HTR-8/SVneo (cell line): ENCODE measurements at places on chromosomes 12 and 14.

DNA sequence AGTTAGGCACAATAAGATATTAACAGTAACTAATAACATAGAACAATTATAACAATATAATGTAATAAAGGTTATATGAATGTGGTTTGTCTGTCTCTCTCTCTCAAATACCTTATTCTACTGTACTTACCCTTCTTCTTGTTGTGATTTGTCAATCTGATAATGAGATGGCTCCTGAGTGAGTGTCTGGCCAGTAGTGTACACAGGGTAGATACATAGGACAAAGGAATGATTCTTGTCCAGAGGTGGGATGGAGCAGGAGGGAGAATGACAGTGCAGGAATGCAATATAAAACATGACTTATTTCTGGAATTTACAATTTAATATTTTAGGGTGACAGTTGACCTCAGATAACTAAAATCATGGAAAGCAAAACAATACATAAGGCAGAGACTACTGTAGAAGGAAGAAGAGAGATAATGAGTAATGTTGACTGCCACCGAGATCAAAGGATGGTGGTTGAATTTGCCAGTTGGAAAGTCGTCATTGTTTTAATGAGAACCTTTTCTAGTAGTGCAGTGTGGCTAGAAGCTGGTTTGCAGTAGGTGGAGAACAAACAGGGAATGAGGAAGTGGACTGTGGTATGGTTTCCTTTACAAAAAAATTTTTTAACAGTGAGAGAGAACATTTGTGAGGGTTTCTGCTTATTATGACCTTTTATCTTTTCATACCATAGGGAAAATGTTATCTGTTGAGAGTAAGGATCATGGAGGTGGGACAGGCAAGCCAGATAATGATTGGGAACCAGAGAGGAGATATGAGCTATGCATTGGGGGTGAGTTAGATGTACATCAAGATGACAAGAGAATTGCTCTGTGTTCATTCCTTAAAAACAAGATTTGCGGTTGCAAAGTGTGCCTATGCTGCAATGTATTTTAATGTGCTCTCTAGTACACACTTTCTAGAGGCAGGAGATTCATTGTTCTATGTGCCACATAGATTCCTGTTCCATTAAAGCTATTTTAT, 458.3 kb downstream of the BTG1 start:
- DNase-seq = no peak

DNA sequence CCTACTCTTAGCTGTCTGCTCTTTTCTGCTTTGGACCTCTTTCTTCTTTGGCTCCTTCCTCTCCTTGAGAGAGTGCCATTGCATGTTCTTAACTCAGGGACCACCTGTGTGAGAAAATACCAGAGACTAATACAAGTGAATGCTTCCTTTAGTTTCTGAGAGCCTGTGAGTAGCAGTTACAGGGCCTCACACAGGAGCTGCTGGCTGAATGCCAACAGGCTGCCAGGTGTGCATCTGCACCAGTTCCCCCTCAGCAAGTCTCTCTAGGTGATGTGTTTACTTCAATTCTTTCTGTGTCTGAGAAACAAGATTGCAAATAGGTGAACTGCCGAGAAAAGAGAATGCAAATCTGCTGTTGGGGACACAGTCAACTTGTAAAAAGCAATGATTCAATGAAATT, 108.2 kb downstream of the STXBP6 start:
- DNase-seq = no peak

DNA sequence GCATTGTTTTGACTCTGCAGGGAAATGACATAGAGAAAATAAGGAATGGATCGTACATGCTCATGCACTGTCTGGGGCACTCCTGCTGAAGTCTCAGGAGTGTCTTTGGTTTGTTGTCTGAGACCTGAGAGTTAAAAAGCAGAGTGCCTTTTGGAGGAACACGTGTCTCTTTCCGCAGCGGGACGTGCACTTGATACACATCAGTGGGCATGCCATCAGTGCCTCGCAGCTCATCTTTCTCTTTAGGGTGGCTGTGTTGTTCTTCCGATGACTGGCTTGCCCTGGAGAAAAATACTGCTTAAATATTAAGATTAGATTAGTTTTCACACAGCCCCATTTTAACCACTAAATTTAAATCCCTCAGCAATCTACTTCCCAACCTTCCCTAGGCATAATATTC, 835.9 kb downstream of the DIO2 start:
- DNase-seq = no peak

GRCh38 chr12:44000309-44000952, 164.6 kb downstream of the TMEM117 start:
- peak; percentile 5 for DNase-seq

- DNase-seq = peak; percentile 23
Observed at GRCh38 chr12:125402874-125403789, 337.9 kb downstream of the AACS start.

- no peak for DNase-seq
Observed at GRCh38 chr12:101685092-101685491, 12.3 kb upstream of the CHPT1 start.

DNA sequence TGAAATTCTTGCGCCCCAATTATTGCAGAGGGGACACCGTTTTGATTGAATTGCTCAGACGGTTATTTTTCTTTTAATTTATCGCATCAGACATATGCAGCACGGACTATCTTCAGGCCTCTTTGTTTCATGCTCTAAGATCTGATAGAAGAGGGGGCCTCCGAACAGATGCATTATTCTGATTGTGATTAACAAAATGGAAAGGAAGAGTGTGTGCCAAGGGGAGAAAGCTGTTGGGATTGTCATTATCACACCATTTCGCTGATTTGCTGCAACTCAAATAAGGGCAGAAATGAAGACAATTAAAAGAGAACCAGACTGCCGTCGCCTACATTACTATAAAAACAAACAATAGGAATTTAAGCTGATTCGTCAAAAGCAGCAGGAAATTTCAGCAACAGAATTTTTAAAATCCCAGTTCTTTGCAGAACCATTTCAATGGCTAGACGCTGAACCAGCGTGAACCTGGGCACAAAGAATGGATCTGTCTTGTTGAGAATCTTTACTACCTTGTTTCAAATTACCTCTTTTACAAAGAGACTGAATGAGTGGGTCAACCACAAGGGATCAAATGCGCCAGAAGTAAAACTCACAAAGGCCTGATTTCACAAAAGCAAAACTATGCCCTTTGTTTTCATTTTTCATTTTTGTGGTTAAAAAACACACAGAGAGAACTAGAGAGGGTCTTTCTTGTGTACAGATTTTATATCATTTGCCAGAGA, 30.6 kb downstream of the TMEM132D start:
- DNase-seq = no peak

DNA sequence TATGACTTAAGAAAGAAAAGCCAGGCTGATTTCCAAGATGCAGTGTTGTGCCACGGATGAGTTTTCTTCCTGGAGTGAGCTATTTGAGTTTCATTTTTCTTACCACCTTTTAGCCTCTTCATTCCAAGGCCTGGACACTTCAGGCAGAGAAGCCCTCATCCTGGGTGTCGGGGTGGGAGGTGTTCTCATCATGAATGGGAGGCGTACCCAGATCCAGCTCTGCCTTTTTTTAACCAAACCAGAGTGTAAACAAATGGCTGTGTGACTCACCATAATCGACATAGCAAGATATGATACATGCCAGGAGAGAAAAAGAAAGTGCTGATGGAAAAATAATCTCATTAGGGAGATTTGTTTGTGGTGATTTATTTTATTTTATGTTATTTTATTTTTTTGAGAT, 79.9 kb downstream of the ARF6 start:
- peak; percentile 69 for DNase-seq

GRCh38 chr12:114952573-114953271, 268.7 kb upstream of the TBX3 start:
- no peak for DNase-seq

DNA sequence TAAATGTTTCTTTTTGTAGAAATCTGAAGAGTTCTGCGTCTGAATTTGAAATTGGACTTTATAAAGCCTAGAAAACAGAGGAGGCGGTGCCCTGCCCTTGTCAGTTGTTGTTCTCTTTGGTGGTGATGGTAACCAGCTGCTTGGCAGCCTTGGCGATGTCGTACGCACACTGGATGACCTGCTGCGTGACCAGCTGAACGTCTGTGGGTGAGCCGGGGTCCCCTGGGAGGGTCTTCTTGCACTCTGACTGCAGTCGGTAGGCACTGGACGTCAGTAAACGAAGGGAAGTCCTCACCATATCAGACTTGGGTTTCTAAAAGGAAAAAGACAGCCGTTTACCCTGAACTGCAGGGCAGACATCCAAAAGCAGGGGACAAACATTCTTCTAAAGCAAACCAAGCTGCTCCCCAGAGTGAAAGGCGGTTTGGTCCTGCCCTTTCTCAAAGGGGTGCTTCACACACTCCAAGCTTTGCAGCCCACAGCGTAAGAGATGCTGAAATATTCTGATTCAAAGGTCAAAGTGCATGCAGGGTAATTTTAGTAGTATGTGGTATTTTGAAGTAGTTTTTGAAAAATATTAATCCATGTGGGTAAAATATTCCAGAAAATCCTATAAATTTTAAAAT, 32.9 kb downstream of the TCHP start:
- DNase-seq = no peak

- DNase-seq = no peak
Observed at GRCh38 chr12:28144059-28144458, 46.2 kb upstream of the CCDC91 start.

- no peak for DNase-seq
Observed at GRCh38 chr12:127310548-127310947, 956.4 kb upstream of the TMEM132C start.

DNA sequence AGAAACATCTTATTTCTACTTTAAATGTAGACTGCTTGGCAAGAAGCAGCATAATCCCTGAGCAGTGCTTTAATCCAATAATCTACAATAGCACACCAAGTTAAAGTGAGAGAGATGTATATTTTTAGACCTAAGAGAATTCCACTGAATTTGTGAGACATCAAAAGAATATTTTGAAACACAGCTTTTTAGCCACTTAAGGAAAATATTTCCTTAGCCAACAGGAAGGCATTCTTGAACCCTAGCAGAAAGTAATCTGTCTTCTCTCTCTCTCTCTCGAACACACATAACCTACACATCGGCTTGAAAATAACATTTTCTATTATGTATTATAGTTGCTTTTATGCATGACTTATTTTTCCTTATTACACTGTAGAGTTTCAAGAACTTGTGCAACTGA, 34.0 kb downstream of the KITLG start:
- no peak for DNase-seq

- DNase-seq = no peak
Observed at GRCh38 chr14:103347091-103347815, 13.2 kb downstream of the EIF5 start.

GRCh38 chr12:50024805-50025186, 498 bp downstream of the RACGAP1 start:
- DNase-seq = peak; percentile 30

- DNase-seq = no peak
Observed at GRCh38 chr14:103401223-103402214, 16.3 kb downstream of the MARK3 start.

GRCh38 chr12:25985316-25986175, 27.1 kb downstream of the RASSF8 start:
- no peak for DNase-seq

DNA sequence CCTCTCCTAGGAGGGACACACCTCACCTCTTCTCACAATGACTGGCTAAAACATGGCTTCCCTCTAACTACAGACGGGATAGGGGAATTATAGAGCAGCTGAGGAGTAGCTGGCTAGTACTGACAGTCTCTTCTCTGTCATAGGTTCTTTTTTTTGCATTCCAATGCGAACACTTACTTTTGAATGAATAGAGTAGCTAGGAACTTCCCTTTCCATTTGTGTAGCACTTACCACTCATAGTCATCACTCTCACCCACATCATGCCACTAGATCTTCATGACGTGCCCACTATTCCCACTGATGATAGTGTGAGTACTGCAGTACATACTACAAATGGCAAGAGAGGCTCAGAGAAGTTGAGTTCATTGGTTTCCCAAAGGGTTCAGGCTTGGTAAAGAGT, 143.9 kb upstream of the HIF1A start:
- no peak for DNase-seq

DNA sequence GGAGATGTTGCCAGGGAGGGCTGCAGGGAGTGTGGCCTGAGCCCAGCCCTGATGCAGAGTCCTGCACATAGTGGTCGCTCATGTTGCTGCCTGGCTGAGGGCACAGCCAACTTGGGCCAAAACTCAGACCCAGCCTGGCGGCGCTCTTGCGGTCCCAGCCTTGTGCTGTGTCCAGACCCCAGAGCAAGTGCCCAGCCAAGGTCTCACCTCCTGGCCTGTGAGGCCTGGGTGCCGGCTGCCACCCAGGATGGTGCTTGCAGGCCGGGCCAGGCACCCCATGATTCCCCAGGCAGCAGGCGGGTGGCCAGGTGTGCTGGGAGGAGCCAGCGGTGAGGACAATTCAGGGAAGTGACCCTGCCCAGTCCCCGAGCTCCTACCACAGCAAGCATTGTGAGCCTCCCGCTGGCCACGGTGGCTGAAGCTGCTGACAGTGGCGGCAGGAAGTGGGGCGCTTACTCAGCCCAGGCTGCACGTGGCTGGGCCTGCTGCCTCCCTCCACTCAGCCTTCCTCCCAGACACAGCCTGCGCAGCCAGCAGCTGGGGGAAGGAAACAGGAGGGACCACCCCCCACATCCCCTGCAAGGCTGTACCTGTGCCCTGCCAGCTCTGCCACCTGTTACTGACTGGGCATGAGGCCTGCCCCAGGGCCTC, 17.7 kb upstream of the PGF start:
- no peak for DNase-seq

- DNase-seq = no peak
Observed at GRCh38 chr14:81312289-81312876, 87.7 kb downstream of the STON2 start.

- no peak for DNase-seq
Observed at GRCh38 chr14:77044783-77045237, 16.3 kb upstream of the IRF2BPL start.
